ENCODE measurements at places on chromosomes 16 and 17. TPM values are rescaled to one million over a fixed set of nuclear protein-coding genes. Genes with fewer than 3 reads are reported as not detected.

GRCh38 chr17:9408868-9409829, 166.5 kb downstream of the STX8 start:
- DNase-seq = no peak

DNA sequence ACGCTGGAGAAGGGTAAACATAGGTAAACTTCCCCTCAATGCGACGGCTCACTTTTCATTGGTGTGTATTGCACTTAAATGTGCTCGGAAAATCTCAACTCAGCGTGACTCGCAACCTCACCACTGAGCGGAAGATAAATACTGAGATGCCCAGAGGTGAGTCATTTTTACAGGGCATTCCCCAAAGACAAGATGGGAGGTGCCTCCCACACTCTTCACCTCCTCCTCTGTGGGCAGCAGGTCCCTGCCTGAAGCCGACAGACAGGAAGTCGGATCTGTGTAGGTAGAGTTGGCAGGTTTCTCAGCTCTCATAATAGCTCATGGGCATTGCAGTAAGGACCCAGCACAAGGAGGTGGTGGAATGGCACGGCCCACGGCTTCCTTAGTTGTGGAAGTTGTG, 274.6 kb upstream of the HSBP1 start:
- peak; percentile 21 for DNase-seq

GRCh38 chr17:1126250-1126797, 53.5 kb downstream of the ABR start:
- no peak for DNase-seq

DNA sequence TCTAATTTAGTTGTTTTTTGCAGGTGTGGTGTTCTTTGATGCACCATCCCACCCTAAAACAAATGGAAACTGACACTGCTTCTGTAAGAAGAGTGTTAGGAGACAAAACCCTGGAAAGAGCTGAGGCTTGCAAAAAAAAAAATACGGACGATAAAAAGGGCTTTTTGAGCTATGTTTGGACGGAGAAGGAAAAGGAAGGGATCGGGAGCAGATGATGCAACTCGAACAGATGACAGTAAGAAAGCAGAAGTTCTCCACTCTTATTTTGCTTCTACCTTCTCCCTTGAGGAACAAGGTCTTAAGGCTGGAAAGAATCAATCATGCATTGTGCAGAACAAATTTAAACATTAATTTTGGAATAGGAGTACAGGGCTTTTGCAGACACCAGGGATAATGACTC, 136.7 kb downstream of the MAF start:
- no peak for DNase-seq

ATP2C2 gene
- not detected for total RNA-seq

FN3K gene
- total RNA-seq = 0.42 TPM

WFIKKN2 gene
- total RNA-seq = 0.26 TPM

AANAT gene
- not detected for total RNA-seq

DNA sequence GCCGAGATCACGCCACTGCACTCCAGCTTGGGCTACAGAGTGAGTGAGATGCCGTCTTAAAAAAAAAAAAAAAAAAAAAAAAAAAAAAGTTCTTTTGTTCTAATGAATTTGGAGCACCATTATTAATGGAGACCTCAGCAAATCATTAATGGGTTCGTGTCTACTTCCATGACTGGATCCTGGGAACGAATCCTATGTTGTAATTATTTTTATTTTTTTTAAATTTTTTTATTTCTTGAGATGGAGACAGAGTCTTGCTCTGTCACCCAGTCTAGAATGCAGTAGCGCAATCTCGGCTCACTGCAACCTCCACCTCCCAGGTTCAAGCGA, 30.7 kb downstream of the SPOP start:
- no peak for DNase-seq

DNA sequence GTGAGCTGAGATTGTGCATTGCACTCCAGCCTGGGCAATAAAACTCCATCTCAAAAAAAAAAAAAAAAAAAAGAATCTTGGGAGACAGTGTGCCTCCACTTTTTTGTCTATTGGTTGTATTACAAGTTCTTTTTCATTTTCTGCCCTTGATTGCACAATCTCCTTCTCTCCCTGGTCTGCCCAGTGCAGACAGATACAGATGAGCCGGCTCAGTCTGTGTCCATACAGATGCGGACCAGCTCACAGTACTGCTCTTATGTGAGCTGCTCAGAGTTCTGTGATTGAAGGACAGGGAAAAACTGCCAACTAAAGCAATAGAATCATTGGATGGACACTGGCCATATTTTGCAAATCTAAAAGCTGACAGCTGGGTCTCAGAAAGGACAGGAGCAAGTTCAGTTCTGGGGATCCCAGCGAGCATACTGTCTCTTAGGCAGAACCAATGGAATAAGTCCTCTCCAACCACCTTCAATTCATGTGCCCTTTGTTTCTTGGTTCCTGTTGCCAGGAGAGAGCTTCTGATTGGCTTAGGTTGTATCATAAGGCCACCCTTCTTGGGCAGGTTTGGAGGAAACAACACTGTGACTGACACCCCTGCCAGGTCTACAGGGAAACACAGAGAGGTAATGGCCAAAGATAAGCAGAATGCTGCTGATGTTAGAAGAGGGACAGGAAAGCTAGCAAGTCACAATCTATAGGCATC, 495.6 kb upstream of the HSBP1 start:
- DNase-seq = no peak
